ENCODE measurements at places on chromosomes 1 and 21.
A peak's percentile ranks its signal among the peaks of the same experiment; 100 is the strongest.

GRCh38 chr1:94686882-94687281, 133.3 kb upstream of the SLC44A3 start:
- no peak for DNase-seq

- DNase-seq = no peak
These were observed 23.6 kb upstream of the NEK2 start for GRCh38 chr1:211699059-211699458.

DNA sequence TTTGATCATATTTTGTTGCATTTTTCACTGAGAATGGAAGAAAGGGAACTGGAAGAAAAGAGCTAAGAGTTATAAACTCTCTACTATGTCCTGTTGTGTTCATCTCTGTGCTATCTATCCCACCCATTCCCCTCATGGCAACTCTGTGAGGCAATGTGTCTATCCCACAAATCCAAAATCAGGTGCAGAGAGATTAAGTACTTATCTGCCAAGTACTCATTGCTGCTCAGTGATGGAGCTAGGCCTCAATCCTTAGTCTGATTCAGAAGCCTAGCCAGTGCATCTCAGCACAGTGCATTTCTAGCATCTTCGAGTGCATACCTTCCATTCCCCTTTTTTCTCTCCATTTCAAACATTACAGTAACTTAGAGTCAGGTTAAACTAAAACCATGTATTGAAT, 270.6 kb downstream of the TPR start:
- no peak for DNase-seq

DNA sequence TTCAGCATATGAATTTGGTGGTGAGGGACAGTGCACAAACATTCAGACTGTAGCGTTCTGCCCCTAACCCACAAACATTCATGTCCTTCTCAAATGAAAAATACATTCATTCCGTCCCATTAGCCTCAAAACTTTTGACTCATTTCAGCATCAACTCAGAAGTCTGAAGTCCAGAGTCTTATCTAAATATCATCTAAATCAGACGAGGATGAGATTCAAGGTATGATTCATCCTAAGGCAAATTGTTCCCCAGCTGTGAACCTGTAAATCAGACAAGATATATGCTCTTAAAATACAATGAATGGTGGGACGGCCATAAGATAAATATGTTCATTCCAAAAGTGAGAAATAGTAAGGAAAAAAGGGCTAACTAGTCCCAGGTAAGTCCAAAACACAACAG, 1195.6 kb upstream of the ADGRL4 start:
- no peak for DNase-seq

DNA sequence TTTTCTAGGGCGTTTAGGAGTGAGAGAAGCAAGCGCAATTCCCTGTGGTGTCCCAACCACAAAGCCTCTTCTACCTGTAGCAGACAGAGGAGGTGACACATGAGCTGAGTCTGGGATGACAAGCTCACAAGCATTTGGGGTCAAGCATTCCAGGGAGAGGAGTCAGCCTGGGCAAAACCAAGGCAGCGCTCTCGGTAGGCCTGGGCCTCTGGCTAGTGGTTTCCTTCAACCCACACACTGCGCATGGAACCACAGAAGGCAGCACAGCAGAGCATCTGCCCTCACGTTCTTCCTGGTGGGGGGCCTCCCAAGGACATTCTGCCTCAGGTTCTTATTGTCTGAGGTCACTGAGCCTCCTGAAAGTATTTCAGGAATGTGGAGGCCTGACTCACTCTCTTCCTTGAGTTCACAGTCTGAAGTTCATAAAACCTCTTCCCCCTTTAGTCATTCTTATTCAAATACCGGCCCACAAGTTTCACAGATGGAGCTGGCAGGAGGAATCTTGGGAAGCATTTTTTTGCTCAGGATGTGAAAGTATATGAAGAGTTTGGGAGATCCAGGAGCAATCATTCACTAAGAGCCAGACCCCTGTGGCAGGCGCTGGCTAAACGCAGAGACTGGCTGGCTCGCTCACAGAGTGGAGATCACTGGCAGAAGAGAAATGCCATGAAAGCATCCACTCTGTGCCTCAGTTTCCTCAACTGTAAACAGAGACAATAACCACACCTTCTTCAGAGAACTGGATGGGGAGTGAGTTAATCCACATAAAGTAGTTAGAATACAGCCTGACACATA, 26.8 kb downstream of the CCN1 start:
- DNase-seq = no peak

DNA sequence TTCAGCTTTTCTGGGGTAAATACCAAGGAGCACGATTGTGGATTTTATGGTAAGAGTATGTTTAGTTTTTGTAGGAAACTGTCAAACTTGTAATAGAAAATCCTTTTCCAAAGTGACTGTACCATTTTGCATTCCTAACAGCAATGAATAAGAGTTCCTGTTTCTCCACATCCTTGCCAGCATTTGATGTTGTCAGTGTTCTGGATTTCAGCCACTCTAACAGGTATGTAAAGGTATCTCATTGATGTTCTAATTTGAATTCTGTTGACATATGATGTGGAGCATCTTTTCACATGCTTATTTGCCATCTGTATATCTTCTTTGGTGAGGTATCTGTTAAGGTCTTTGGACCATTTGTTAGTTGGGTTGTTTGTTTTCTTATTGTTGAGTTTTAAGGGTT, 50.3 kb upstream of the RGS2 start:
- no peak for DNase-seq

DNA sequence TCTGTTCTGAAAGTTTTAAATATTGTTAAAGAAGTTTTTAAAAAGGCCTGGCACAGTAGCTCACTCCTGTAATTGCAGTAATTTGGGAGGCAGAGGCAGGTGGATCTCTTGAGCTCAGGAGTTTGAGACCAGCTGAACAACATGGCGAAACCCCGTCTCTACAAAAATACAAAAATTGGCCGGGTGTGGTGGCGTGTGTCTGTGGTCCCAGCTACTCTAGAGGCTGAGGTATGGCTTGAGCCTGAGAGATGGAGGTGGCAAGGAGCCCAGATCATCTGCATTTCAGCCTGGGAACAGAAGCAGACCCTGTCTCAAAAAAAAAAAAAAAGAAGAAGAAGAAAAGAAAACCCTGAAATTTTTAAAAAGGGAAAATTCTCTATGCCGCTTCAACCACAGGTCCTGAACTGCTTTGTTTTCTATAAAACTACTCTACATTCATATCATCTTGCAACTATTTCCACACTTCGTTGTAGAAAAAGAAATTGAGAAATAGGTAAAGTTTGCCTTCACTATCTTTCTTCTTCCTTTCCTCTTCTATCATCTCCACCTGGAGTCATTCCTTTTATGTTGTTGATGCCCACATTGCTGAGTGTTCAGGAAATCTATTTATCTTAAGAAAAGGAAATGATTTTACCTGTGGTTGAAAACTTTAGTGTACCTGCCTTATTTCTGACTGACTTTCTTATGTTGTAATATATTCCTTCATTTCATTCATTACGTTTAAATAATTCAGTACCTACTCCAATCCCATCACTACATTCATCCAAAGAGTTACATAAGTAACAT, 1.7 kb downstream of the ATP6V1G3 start:
- no peak for DNase-seq

GRCh38 chr1:58000116-58000515, 546.4 kb downstream of the OMA1 start:
- DNase-seq = no peak

DNA sequence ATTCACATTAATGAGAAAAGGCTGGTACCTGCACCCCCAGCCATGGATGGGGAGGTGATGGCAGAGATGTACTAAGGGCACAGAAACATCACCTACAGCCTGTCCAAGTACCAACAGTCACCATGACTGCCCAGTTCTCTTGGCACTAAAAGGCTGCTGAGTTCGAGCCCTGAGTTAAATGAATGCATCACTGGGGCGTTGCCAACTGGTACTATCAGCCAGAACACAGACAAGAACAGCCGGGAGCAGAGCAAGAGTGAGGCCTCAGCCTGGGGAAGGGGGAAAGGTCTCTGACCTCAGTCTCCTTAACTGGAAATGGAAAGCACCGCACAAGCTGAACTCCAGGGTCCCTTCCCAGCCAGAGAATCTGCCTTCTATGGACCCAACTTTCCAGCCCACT, 60.5 kb downstream of the GLIS1 start:
- no peak for DNase-seq

- no peak for DNase-seq
These were observed 25.0 kb upstream of the AHCYL1 start for GRCh38 chr1:109959632-109959973.

- no peak for DNase-seq
These were observed 173.7 kb upstream of the CAMK1G start for GRCh38 chr1:209409780-209410179.

DNA sequence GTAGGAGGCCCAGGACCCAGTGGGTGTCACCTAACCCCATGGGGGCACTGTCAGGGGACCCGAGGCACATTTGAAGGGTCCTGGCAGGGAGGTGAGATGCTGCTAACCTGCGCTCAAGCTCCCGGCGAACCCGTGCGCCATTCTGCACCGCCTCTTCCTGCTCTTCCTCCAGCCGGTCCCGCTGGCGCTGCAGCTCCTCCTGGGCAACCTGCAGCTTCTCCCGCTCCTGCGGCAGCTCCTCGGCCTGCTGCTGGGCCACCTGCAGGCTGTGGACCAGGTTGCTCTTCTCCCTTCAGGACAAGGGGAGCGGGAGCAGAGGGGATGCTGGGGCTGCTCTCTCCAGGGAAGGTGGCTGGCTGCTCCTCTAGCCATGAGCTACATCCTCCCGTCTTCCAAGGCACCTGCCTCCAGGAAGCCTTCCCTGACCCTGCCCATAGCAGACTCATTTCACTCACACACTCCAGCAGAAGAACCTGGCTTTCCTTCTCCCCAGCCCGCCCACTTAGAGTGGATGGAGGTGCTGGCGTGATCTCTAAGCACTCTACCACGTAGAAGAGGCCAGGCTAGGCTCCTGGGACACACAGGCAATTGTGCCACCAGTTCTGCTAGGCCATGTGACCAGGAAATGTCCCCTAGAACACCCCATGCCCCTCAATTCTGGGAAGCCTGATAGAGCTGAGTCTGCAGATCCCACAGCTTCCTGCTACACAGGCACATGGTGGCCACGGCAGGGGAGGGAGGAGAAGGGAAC, 15.2 kb upstream of the NBPF1 start:
- no peak for DNase-seq

DNA sequence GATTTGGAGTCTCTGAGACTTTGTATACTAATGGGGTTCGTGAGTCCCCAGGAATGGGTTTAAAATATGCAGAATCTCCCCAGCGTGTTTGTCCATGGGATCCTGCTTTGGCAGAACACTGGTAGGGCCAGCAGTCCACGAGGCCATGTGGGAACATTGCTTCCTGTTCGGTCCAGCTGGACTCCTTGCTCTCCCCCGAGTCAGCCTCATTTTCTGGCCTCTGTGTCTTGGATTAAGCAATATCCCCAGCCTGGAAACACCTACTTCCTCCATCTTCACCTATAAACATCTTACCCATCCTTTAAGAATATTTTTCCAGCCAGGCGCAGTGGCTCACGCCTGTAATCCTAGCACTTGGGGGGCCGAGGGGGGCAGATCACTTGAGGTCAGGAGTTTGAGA, 142.4 kb downstream of the NAV1 start:
- no peak for DNase-seq

GRCh38 chr1:227728892-227729143, 6.3 kb downstream of the JMJD4 start:
- DNase-seq = no peak

GRCh38 chr1:246722720-246723119, 1.5 kb upstream of the SCCPDH start:
- peak; percentile 5 for DNase-seq

- DNase-seq = no peak
These were observed 31.7 kb upstream of the DMRTA2 start for GRCh38 chr1:50454911-50455310.

- DNase-seq = no peak
These were observed 22.9 kb upstream of the ARHGEF10L start for GRCh38 chr1:17516303-17517214.

DNA sequence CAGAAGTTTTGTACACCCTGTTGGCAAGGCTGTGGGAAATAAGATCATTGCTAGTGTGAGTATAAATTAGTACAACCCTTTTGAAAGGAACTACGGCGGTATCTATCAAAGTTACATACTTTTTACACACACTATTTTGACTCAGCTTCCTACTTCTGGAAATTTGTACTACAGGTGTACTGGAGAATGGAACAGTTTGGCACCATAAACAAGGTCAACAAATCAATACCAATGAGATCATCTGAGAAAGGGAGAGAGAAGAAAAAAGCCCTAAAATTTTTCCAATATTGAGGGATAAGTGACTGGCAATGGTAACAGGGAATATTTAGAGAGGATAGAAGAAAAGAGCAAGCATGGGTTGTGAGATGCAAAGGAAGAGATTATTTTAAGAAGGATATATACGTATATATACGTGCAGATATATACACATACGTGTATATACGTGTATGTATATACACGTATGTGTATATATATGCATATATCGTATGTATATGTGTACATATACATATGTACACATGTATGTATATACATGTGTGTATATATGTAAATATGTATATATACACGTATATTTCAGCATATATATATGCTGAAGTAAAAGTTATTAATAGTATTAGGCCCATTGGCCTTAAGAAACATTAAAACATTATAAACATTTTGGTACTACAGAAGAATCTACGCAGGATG, 27.6 kb downstream of the KLHL20 start:
- DNase-seq = no peak

GRCh38 chr1:12113433-12114339, 50.6 kb downstream of the TNFRSF8 start:
- DNase-seq = peak; percentile 75

DNA sequence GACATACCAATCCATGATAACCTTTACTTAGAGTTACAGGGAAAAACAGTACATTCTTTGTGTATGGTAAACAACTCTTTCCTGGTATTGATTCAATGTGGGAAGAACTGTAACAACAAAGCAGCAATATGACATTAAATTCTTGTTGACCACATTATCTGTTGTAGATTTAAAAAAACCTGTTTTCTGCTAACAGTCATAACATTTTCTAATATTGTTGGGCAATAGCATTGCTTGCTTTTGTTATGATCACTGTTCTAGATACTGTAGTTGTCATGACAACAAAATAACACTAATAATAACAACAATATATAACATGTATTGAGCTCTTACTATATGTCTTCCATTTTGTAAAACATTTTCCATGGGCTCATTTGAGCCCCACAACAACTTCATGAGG, 54.2 kb downstream of the PDE4B start:
- no peak for DNase-seq

DNA sequence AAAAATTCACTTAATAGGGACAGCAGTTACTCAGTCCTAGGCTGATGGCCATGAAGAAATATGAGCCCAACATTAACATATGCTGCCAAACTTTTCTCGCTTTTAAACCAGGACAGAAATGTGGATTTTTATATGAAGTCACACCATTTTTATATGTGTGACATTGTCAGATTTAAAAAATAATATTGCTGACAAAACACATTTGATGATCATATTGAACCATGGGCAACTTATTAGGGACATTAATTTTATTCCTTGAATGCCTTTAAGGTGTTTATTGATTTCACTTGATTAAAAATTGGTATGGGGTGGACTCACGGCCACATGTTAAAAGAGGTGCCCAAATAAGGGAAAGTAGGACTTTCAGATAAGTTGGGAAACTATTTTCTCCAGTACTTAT, 58.6 kb downstream of the RPRD2 start:
- DNase-seq = no peak
